ENCODE measurements at places on chromosomes 1 and 21.

DNA sequence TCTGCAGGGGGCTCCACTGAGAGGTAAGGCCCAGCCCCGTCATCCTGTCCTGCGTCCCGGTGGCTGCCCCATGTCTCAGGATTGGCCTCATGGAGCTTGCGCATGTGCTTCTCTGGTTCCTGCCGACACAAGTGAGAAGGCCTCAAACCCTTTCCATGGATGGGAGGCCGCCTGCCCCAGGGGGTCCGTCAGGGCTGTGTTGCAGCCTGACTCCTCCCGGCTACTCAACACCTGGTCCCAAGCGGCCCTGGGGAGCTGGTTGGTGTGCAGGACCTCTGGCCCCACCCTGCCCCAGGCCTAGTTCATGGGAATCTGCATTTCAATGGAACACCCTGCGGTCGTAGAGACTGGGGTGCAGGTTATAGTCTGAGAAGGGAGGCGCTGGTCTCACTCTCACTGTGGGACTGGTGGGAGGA lies 21.1 kb upstream of the PDE9A start:
- no peak for DNase-seq

DNA sequence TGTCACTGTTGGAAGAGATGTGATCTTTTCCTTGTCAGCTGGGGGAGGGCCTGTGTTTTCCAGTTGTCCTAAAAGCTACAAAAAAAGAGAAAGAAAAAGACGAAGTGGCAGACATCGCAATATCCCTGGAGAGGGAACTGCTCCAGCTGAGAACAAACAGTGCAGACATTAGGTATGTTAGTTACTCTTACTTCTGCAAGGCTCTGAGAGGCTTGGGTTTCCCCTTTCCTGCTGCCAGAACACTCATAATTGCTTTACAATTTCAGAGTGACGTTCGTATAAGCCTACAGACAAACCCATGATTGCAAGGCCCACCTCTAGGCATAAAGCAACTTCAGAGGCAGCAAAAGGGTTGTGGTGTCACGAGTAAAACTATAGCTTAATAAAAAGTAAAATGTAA lies 31.1 kb downstream of the CD160 start:
- no peak for DNase-seq

GRCh38 chr21:28832013-28832714 lies 160.5 kb downstream of the LTN1 start:
- DNase-seq, result no peak

- no peak for DNase-seq
Measured at GRCh38 chr1:44592208-44593145, 81.8 kb downstream of the TMEM53 start.

DNA sequence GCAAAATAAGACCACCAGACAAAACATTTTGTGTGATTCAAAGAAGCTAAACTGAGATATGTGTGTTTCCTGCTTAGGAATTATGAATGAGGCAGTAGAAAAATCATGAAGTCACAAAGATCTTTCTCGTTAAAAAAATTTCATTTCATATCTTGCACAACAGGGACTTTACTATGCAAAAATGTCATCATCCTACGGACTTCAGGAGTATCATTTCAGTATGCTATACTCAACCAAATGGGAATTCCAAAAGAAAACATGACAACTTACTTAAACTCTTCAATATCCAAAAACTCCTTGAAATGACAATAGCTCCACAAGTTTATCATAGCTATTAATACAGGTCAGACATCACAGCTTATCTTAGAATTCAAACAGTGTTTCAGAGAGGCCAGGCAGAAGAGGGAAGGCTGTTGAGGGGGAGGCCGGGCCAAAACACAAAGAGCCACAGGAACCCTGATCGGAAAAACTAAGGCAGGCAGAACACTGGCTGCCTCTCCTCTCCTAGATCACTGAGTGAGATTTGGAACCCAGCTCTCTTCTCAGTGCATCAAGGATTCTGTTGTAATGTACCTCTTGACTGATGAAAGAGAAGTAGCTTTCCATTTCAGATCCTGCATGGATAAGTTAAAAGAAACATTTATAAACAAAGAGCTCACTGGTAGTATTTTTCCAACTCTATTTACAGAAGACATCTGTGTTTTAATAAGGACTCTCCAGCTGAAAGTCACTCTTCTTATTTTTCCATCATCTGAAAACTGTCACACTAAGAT lies 66.9 kb downstream of the TESK2 start:
- no peak for DNase-seq

- DNase-seq, result no peak
Measured at GRCh38 chr1:160420881-160421842, 20.8 kb downstream of the VANGL2 start.

- DNase-seq, result no peak
Measured at GRCh38 chr1:86156566-86157455, at the start of gene COL24A1. TSS of gene COL24A1 (minus strand) at chr1:86156772. CDS start at chr1:86156396, 376 bp downstream.

DNA sequence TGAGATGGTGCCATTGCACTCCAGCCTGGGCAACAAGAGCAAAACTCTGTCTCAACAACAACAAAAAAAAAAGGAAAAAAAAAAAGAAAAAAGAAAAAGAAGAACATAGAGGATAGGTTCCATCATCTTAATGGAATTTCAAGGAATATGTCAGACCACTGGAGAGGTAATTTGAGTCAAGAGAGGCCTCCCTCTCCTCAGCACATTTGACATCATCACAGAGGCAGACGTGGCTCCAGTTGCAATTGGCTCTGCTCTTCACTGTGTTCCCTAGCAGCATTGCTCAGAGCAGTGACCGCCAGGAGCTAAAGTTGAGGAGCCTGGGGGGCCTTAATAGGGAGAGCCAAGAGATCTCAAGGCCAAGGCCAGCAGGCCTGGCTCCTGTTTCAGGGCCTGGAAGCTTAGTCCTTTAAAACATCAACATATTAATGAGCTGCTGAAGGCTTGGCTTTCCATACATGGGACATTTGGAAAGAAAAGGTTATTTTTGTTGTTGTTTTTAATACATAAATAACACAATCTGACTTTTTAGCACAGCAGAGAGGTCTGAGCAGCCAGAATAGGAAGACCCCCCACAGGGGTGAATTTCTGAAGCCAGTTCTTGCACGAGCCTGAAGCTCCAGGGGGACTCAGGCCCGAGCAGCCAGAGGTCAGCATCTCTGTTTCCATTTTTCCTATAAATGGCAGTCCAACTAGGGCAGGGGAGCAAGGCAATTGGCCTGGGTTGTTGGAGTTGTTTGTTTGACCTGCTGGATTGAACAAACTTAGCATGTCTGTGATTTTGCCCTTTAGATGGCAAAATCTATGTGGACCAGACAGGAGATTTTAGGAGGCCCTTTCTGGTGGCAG lies 118.3 kb upstream of the FGGY start:
- DNase-seq, result peak; percentile 8

GRCh38 chr1:227127891-227128290 lies 187.8 kb downstream of the COQ8A start:
- no peak for DNase-seq
